ENCODE measurements at places on chromosomes 4 and X.

GRCh38 chr4:189507060-189507459 is 433.6 kb upstream of the FRG1 start:
- DNase-seq, result peak; percentile 2

DNA sequence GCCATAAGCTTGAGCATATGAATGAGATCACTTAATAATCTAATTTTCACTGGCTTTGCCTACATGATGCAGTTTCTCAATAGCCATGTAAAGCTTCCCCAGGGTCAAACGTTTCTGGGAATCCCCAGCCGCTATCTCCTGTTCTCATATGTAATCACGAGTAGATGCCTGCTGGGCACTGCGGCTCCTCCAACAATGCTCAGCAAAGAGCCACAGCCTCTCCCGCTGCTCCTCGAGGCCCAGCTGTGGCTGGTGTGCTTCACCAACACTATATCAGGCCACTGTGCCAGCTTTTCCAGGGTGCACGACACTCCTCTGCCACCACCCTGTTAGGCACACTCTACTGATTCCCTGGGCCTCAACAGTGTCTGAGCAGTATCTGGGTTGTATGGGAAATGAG is 78.3 kb upstream of the RASGEF1B start:
- DNase-seq, result no peak

DNA sequence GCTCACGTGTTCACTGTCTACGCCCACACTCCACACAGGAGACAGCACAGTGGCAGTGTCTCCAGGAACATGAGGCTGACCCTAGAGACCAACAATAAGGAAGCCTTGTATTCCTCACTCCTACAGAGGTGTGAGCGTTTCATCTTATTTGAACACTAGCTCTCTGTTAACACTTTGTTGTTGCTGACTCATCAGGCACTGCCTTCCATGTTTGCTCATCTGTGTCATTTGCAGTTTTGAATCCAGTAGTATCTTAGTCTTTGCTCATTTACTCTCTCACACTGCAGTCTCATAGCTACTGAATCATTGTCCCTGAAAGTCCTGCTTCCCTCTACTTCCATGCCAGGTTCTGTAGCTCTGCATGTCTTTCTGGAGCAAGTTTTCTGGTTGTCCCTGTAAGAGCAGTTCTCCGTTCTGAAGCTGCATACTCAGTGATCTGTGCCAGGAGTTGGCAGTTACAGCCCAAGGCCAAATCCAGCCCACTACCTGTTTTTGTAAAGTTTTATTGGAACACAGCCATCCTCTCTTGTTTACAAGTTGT is 80.3 kb upstream of the DCLK2 start:
- DNase-seq, result peak; percentile 55

GRCh38 chr4:104630272-104630671 is 135.6 kb upstream of the CXXC4 start:
- no peak for DNase-seq

DNA sequence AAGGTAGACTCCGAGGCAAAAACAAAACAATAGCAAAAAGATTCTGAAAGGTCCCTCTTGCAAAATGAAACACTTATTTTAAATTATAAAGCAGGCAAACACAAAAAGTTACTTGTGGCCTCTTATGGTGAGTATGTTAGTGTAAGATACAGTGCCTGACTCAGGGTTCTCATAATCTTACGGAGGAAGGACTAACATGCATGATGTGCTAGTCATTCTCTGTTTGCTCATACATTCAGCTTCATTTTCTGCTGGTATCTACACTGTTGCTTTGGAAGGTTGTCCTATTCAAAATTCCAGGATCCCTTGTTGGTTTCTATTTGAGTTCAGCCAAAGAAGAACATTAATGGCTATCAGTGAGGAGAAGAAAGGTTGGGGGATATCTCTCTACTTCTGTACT is 249.1 kb upstream of the FAM47A start:
- DNase-seq, result no peak
